ENCODE measurements at places on chromosomes 4 and X.

GRCh38 chr4:74451214-74451661, 6.3 kb downstream of the AREG start:
- DNase-seq: no peak

GRCh38 chr4:3418029-3418762, 23.6 kb upstream of the HGFAC start:
- DNase-seq: no peak

DNA sequence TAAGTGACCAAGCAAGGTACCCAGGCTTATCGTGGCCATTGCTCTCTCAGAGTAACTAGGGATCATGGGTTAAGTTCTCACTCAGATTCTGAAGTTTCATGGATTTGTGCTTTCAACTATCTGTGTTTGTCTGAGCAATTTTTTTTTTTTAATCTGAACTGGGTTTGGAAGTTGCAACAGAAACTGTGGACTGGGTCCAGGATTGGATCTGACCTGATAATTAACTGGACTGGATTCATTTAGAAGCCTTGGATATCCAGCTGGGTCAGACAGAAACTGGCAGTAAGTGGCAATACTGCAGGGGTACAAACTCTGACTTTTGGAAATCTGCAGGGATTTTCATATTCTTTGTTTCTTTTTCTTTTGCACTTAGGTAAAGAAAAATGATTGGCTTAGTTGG, 38.7 kb upstream of the FGF2 start:
- DNase-seq: no peak

GRCh38 chr4:12588582-12588981, 895.6 kb downstream of the RAB28 start:
- DNase-seq: no peak

DNA sequence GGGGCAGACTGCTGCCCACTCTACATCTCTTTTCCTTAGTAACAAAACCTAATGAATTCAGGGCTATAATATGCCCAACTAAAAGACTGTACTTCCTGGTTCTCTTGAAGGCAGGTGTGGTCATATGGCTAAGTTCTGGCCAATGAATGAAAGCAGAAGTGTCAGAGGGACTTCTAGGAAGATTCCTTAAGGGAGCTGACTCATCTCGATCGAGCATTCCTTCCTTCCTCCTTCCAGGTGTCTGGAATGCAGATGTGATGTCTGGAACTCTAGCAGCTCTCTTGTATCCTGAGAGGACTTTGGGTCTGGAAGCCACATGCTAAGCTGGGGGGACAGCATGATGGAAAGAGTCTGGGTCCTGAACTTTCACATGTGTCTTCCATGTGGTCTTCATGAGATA, 116.2 kb upstream of the STX18 start:
- DNase-seq: no peak

GRCh38 chr4:181949704-181950312, 293.4 kb upstream of the TENM3 start:
- no peak for DNase-seq

DNA sequence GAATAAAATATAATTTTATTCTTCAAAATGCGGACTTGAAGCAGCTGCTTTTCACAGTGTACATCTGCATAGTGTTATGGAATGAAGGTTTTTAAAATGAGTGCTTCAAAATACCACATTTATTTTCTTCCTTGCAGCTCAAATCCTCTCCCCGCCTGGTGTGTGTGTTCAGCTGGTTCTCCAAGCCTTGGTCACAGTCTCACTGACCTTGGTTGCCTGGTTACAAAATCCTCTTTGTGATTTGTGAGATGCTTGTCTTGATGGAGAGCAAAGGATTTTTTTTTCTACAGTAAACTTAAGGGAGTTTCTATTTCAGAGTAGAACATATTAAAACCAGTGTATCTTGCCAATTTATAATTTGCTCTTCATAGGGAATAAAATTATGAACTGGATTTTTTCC, 139.2 kb downstream of the PCDH18 start:
- DNase-seq: no peak

- no peak for DNase-seq
Observed at GRCh38 chr4:125319311-125319710, 4.6 kb downstream of the FAT4 start.

- DNase-seq: no peak
Observed at GRCh38 chr4:104531390-104531789, 36.7 kb upstream of the CXXC4 start.

- no peak for DNase-seq
Observed at GRCh38 chrX:109974906-109975655, 27.8 kb upstream of the TMEM164 start.

DNA sequence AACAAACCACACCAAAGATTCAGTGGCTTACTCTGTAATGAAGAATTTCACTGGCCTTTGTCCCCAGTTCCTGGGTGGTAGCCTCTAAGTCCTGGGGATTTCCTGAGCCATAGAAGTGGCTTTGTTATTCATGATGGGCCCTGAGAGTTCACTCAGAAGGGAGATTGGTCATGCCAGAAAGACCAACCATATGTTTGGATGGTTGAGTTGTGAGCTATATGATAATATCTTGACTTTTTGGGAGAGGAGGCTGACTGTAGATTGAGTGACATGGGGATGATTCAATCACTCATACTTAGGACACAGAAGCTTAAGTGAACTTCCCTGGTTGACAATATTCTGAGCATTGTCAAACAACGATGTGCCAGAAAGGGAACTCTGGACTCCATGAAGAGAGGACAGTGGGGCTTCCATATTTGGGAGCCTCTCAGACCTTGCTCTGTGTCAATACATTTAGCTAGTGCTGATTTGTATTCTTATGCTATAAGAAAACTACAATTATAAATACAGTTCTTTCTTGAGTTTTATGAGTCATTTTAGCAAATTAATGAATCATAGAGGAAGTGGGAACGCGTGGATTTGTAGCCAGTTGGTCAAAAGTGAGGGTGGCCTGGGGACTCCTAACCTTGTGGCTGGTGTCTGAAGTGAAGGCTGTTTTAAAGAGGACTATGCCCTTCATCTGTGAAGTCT, 392.0 kb downstream of the GBA3 start:
- DNase-seq: no peak

DNA sequence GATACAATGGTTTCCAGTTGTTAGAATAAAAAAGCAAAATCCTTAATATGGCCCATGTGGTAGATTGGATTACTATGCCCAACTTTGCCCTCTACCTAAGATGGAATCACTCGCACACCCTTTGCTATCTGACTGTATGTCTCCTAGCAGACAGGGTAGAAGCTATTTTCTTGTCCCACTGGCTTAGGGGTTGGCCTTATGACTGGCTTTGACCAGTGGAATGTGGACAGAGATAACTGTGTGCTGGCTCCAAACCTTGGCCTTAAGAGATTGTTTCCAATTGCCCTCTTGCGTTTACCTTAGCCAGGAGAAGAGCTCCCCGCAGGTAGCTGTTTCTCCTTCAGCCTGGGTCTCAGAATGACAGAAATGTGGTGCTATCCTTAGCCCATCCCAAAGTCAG, 355.9 kb downstream of the BCOR start:
- no peak for DNase-seq

DNA sequence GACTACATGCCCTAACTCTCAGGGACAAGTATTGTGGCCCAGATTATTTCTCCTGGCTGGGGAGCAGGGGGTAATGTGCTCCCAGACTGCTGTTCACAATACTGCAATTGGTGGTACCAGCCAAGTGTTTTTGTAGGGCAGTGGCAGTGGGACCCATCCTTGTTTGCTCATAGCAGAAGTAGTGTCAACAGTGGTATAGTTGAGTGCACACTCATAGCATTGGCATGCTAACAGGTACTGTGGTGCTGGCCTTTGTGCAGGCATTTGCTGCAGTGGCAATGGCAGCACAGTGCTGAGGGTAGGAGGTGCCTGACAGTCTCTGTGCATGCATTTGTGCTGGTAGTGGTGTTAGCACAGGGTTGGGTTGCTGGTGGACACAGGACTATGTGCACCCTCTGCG, 995.0 kb downstream of the SH3BGRL start:
- no peak for DNase-seq

DNA sequence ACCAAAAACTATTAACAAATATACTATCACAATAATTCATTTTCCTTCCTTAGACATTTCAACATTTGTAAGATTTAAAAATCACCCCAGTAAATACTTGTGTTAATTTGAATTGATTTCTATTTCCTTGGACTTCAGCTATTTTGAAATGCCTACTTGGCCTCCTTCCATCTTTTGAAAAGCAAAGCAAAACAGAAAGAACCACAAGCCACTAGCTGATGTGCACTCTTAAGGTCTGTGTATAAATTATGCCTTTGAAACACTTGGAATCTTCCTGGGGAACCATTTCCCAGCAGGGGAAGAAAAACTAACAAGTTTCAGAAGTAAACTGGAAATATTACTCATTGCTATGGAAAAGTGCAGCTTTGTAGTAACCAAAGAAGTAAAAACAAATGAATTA, 139.8 kb downstream of the CLCN4 start:
- no peak for DNase-seq

DNA sequence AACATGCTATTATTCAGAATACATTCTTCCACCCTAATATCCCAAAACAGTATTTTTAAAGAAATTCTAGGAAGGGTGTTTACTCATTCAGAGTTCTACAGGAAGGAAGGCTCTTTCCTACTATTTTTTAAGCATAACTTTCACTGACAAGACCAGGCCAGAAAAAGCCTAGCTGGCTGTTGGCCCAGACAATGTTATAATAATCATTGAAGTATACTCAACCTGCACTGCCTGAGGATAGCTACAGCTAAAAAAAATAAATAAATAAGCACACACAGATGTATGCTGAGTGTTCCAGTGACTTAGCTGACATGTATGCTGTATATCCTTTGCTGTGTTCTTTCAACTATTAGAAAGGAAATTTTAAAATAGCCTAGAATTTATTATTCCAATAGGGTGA, 145.8 kb upstream of the SPRY1 start:
- DNase-seq: no peak

- DNase-seq: no peak
Observed at GRCh38 chr4:78735697-78736096, 40.5 kb upstream of the BMP2K start.

- DNase-seq: no peak
Observed at GRCh38 chr4:38514465-38515146, 149.4 kb upstream of the KLF3 start.

DNA sequence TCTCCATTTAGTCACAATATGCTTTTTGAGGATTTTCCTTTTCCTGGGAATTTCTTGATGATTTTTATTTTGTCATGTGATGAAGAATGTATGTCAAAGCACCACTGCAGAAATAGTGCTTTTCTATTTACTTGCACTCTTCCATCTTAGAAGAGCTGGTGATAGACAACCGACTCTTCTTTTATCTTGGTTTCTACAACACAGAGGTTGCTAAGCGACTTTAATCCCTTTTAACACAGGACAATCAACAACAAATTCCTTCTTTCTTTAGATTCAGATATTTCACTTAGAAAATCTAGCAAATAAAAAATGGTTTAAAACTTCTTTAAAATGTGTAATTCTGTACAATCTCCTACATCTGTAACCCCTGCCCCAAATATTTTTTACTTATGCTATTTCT, 34.6 kb downstream of the TET2 start:
- no peak for DNase-seq

GRCh38 chrX:153669174-153669890, 4.3 kb downstream of the PNCK start:
- DNase-seq: no peak

DNA sequence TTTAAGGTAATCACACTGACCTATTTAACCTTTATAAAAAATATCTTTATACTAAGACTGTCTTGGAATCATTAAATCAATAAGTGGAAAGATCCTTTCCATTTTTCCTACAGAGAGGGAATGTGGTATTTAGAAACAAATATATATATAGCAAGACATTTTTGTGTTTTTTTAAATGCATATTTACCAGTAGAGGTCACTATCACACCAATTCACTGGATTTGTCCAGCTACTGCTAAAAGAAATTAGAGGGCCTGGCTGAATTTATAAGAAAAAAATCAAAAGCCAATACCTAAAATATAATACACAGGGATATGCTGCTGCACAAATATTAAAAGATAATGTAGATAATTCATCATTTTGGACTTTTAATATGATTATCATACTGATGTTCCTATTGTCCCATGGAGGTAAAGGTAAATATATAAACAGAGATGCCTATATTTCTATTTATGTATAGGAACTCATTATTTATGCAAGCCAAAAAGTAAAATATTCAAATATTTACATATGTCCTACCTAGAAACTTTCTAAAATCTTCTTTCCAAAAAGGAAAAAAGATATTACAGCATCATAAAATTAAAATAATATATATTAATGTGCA, 69.5 kb downstream of the PDE5A start:
- no peak for DNase-seq

DNA sequence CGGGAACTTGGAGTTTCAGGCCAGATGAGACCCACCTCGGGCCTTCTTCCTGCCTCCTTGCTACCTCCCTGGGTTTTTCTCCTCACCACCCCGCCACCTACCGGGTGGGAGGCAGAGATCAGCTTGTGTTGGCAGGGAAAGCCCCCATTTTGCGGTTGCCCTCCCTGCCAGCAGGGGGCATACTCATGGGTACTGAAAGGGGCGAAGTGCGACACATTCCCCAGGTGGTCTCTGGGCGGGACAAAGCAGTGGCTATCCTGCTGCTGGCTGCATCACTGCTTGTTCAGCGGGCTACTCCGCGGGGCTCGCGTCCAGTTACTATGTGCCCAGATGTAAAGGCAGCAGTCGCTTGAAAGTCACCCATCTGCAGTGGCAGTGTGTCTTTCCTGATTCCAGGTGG, 330.3 kb downstream of the PDHA2 start:
- DNase-seq: no peak

DNA sequence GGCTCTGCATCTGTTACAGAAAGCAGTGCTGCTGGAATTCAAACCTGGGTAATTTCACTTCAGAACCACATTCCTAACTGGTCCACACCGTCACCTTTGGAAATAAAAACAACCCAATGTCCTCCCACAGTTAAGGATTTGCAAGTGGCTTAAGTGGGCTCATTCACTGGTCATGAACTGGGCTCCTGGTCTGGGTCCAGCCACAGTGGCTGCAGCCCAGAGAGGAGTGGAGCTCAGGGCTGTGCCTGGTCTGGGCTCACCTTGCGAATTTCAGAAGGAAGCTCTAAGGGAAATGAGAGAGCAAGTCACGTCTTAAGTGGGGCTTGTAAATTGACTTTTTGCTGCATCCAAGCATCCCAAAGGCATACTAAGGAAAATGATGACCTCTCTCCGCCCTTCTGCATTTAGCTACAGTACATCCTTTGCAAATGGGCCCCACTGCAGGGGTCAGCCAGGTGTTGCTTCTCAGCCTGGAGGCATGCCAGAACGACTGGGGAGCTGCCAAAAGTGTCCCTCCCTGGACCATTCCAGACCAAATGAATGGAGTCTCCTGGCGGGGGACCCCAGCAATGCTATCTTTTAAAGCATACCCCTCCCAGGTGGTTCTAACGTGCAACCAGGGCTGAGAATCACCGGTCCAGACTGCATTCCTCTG, 25.6 kb upstream of the CRMP1 start:
- no peak for DNase-seq

Data from stimulated activated CD8-positive, alpha-beta memory T cell treated with anti-CD3 and anti-CD28 coated beads, Interleukin-2, amount 100 ng/mL, for 48 hours (primary cell).